Activated CD4-positive, alpha-beta T cell treated with anti-CD3 and anti-CD28 coated beads for 48 hours (primary cell): ENCODE measurements at places on chromosomes 7 and 10.

GRCh38 chr10:26721561-26721960 is 24.1 kb downstream of the PDSS1 start:
- peak; percentile 56 for DNase-seq

- no peak for DNase-seq
These were observed 251.3 kb downstream of the VTI1A start for GRCh38 chr10:112698133-112698817.

GRCh38 chr7:92768501-92769393 is 67.6 kb downstream of the CDK6 start:
- DNase-seq, result peak; percentile 58

GRCh38 chr7:6252748-6253147 is 19.7 kb downstream of the CYTH3 start:
- no peak for DNase-seq

DNA sequence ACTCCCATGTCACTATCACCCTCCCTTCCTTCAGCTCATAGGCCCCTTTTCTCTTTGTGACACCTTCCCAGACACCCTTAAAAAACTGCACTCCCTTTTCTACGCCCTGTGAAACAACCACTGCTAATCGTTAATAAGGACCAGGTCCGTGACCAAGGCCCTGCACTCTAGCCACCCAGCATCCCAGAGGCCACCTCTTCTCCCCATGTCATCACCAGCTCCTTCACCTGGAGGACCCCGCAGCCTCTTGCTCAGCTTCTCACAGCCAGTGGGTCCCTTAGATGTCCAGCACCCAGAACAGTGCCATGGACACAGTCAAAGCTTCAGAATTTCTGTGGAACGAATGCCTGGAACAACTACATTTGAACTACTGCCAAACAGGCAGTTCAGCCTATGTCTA is 2.3 kb downstream of the PARD3 start:
- DNase-seq, result no peak

GRCh38 chr7:121084748-121085336 is 96.3 kb downstream of the CPED1 start:
- DNase-seq, result no peak

GRCh38 chr7:97089771-97090170 is 27.7 kb upstream of the SDHAF3 start:
- DNase-seq, result no peak

- DNase-seq, result peak; percentile 78
These were observed 40.7 kb downstream of the TARP start for GRCh38 chr7:38232502-38233366.

DNA sequence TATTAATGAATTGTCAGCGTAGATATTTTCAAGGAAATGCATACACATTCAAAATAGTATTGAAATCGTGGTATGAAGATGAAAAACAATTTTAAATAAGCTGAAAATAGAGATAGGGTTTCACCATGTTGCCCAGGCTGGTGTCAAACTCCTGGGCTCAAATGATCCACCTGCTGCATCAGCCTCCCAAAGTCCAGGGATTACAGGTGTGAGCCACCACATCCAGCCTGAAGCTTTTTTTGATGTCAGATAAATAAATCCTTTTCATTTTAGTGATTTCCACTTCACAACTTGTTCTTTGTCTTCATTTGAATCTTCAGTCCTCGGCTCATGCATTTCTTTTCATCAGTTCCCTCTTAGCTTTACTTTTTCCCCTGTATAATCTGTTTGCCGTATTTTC is 4.6 kb downstream of the CDK13 start:
- DNase-seq, result no peak

DNA sequence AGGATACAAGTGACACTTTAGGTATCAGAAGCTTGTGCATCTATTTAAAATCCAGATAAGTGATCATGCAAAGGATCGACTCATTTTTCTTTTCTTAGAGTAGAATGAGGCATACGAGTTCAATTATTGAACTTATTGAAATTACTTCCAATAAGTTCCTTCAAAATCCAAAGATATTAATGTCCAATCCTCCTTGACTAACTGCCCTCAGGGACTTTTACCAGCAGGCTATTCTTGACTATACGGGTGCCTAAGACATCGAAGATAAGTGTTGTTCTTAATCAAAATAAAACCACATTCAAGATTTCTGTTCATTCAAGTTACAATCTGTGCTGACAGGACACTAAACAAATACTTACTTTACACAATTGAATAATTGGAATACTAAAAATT is 74.5 kb upstream of the SP4 start:
- DNase-seq, result no peak

GRCh38 chr10:112429654-112430230 is 17.0 kb downstream of the ZDHHC6 start:
- DNase-seq, result no peak

GRCh38 chr7:38274486-38274885 is 1.1 kb upstream of the TARP start:
- no peak for DNase-seq

DNA sequence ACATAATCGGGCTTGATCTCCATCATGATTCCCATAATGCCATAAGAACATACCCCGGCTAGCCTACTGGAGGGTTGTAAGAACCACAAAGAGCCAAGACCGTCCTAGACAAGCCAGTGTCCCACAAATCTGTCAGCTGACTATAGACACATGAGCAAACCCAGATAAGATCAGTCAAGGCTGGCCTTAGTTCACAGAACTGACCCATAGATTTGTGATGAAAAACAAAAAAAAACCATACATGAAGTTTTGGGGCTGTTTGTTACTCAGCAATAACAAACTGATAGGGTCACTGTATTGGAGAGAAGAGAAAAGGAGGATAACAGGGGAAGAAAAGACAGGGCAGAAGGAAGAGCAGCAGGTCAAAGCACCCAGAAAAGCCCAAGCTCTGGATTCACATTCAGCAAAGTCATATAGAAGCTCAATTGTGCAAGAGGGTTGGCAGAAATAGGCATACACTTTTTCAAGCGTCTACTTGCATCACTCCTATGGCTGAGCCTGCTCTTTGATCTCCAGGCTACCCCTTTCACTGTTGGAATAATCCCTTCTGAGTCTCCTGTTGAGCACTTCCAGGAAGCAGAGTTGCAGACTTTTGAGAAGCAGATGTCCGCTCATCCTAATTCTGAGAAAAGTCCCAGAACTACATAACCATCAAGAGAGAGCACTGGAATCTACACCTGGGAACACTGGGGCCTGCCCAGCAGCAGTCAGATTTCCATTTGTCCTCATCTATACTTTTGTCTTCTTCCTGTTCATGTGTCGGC is 122.0 kb upstream of the HABP2 start:
- no peak for DNase-seq

GRCh38 chr10:3876350-3876962 is 91.4 kb upstream of the KLF6 start:
- no peak for DNase-seq

- DNase-seq, result no peak
These were observed 57.7 kb downstream of the OSBPL3 start for GRCh38 chr7:24922099-24922773.

DNA sequence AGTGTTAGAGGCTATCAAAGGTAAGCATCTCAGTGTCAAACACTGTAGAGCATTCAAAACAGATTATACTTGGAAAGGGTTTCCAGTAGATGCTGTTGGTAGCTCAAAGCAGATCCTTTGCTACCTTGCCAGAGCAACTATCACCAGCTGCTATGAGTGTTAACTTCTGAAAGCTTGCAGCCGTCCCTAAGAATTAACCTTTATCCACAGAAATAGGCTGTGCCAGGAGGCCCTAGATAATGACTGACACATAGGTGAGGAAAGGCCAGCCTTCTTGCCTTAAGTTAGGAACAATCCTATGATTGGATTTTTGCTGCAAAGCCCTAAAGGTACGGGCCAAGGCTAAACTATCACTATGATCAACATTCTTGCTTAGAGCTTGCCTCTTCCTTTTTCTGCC is 263.2 kb downstream of the DGKB start:
- DNase-seq, result no peak

DNA sequence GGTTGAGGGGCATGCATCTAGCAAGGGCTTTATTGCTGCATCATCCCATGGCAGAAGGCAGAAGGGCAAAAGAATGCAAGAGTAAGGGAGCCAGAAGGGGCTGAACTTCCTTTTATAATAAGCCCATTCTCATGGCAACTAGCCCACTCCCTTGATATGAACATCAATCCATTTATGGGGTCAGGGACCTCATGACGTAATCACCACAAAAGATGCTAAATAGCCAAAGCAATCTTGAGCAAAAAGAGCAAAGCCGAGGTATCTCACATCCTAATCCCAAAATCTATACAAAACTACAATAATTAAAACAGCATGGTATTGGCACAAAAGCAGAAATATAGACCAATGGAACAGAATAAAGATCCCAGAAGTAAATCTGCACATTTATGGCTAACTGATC is 499.9 kb downstream of the ATRNL1 start:
- no peak for DNase-seq

DNA sequence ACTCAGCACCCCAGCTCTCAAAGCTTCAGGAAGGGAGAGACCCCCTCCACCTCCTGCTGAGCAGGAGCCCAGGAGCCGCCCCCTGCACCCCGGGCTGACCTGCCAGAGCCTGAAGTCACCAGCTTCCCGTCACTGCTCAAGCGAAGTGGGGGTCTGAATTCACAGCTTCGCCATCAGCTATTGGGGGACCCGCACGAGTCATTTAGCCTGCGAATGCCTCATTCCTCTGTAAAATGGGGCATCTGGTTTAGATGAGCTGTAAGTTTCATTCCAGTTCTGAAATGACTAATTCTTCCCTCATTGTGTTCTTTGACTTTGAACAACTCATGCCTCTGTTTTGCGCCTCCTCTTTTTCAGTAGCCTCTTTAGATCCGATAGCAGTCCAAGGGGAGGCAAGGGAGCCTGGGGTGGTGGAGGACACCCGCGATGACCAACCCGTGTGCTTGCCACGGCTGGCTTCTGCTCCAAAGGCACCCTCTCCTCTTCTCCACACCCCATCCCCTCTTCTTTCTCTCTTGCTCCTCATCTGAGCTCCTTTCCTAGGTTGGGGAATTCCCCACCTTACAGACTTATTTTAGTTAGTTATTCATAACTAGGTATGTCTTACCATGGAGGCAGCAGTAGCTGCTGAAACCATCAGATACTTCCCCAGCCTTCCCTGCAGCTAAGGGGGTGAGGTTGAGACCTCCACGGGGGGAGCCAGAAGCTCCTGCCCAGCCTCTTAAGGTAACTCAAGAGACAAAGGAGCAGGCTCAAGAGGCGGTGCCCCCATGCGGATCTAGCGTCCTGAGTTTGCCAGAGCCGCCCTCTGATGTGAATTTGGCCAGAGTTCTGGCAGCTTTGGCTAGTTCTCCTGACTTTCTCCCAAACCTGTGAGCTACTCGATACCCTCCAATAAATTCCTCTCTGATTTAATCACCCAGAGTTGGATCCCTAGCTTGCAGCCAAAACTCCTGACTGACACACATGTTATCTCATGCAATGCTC is 47.7 kb downstream of the RBM17 start:
- peak; percentile 77 for DNase-seq

GRCh38 chr7:17071866-17072265 is 190.1 kb upstream of the AGR3 start:
- DNase-seq, result no peak

- no peak for DNase-seq
These were observed 80.0 kb downstream of the SDK1 start for GRCh38 chr7:3380886-3381685.

DNA sequence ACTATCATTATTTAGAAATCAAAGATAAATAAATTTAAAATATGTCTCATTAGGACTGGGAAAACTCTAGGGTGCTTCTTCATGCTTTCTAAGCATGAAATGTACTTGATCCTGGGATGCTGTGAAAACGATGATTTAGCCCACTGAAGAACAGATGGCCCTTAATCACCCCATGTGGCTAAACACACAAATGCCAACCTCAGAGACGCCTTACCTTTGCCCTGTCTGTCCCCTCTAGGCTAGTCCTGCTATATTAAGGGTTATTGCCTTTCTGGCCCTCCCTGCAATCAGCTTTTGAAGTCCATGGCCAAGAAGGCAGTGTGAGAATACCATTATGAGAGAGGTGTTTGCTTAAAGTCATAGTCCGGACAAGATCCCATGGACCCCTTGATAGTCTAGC is 217.2 kb downstream of the TWIST1 start:
- DNase-seq, result no peak

GRCh38 chr7:154427533-154427932 is 375.3 kb downstream of the DPP6 start:
- DNase-seq, result no peak

DNA sequence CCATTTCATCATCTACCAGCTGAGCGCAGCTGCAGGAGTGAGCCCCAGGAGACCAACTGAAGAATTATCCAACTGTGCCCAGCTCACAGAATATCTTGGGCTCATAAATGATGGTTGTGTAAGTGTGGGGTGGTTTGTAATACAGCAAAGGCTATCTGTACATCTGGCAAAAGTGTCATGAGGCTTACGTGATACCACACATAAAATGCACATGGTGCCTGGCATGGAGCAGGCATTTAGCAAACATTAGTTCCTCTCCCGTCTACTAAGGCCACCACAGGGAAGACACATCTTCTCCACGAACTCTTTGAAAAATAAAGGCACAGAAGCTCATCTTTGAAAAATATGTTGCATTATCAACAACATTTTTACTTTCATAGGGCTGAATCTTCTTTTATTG is 32.3 kb downstream of the AOAH start:
- no peak for DNase-seq

- DNase-seq, result no peak
These were observed 572.1 kb downstream of the SORCS1 start for GRCh38 chr10:106592396-106592795.

GRCh38 chr7:30276203-30276900 is 8.0 kb upstream of the ZNRF2 start:
- DNase-seq, result peak; percentile 54

- DNase-seq, result no peak
These were observed 3.7 kb upstream of the DPYSL4 start for GRCh38 chr10:132183046-132183445.

- DNase-seq, result peak; percentile 86
These were observed 7.8 kb downstream of the HPS6 start for GRCh38 chr10:102072673-102073527.

DNA sequence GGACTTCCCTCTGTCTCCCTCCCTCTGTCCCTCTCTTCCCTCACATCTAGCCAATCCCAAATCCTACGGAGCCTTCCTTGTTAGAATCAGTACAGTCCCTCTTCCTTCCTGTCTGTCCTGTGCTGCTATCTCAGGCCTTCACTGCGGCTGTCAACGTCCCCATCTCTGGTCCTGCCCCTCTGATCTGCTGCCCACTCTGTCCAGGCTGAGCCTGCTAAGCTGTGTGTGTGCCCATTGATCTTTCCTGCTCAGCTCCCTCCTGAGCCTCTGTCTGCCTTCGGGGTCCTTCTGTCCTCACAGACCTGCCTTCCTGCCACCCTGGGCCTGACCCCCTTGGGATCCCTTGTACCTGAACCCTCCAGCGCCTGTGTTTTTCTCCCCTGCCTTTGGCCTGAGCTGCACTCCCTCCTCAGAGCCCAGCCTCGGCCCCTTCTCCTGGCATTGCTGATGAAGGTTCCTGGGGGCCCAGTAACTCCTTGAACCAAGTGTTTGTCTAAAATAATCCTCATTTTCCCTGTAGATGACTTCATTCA is 182.1 kb upstream of the SHH start:
- DNase-seq, result no peak

GRCh38 chr10:378930-379704 is 243.9 kb downstream of the ZMYND11 start:
- no peak for DNase-seq

GRCh38 chr7:41098846-41099245 is 604.0 kb downstream of the INHBA start:
- DNase-seq, result no peak

GRCh38 chr7:22364900-22365299 is 7.9 kb upstream of the RAPGEF5 start:
- no peak for DNase-seq
